Iris pigment epithelial cell (primary cell): ENCODE measurements at places on chromosomes 7 and 10.

DNA sequence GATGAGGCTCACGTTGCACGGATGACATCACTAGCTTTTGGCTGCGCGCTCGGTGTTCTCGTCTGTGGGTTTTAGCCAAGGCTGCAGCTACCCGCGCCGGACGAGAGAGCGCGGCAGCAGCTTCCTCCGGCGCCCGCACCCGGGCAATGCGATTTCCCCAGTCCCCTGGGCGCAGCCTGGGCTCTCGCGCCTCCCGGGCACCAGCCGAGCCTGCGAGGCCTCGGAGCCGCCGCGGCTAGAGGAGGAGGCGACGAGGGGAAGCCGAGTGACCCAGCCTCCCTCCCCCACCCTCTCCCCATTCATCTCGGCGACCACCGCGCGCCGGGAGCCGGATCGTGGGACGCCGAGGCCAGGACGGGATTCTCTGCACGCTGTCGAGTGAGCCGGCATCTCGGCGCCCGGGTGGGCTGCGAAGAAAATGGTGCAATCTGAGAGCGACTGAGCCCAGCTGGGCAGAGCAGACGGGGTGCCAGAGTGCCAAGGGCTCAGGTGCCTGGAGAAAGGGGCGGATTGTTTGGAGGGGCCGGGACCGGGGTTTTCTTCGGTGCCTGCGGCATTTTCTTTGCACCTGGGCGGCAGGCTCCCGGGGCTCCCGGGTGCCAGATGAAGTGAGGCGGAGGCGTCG is 1.2 kb upstream of the TMEM178B start:
- peak; percentile 86 for DNase-seq

GRCh38 chr7:82106201-82106600 is 336.4 kb upstream of the HGF start:
- DNase-seq, result no peak

DNA sequence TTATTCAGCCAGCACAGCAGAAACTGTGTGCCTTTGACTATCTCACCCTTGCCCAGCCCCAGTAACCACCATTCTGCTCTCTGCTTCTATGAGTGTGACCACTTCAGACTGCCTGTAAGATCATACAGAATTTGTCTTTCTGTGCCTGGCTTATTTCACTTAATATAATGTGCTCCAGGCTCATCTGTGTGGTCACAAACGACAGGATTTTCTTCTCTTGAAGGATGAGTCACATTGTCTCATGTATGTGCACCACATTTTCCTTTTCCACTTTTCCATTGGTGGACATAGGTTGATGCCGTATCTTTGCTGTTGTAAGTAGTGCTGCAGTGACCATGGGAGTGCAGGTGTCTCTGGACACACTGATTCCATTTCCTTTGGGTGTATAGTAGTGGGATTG is 122.5 kb upstream of the LANCL2 start:
- DNase-seq, result peak; percentile 38

DNA sequence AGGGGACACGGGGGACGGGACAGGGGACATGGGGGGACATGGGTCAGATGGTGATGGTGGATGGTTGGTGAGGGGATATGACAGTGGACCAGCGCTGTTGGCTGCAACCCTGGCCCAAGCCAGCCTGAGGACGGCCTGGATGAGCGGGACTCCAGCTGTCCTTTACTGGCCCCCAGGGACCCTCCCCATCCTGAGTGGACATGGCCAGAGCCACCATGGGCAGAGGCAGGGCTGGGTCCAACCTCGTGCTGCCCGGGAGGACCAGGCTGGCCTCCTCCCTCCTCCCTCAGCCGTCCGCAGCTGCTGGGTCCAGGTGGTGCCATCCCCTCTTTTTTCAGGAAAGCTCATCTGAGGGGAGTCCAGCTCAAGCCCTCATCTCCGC is 30.4 kb downstream of the GET4 start:
- DNase-seq, result no peak
